ENCODE measurements at places on chromosomes 2 and 18. TPM values are rescaled to one million over a fixed set of nuclear protein-coding genes. Genes with fewer than 3 reads are reported as not detected.

The KLF11 gene
- 22.8 TPM for polyA plus RNA-seq

The ANTXR1 gene
- polyA plus RNA-seq = 83.1 TPM

The CTNNA2 gene
- polyA plus RNA-seq = 4.7 TPM

GRCh38 chr18:2138552-2138951, 432.8 kb downstream of the METTL4 start:
- no peak for DNase-seq

GRCh38 chr2:17550907-17551306, 10.4 kb downstream of the VSNL1 start:
- no peak for DNase-seq

DNA sequence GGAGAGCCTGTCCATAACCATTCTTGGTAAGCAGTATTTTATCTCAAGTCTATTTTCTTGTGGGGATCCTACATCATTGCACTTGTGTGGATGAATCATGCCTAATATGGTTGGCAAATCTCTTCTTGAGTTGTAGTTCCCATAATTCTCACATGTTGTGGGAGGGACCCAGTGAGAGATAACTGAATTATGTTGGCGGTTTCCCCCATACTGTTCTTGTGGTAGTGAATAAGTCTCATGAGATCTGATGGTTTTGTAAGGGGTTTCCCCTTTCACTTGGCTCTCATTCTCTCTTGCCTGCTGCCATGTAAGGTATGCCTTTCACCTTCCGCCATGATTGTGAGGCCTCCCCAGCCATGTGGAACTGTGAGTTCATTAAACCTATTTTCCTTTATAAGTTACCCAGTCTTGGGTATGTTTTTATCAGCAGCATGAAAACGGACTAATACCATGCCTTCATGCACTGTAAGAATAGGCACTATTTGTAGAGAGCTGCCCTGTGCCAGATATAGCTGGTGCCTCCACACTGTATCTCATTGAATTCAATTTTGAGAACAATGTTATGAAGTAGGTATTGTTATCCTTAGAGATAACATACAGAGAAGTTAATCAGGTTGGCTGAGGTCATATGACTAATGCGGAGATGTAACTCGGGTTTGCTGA, 148.3 kb downstream of the PLCL1 start:
- no peak for DNase-seq

DNA sequence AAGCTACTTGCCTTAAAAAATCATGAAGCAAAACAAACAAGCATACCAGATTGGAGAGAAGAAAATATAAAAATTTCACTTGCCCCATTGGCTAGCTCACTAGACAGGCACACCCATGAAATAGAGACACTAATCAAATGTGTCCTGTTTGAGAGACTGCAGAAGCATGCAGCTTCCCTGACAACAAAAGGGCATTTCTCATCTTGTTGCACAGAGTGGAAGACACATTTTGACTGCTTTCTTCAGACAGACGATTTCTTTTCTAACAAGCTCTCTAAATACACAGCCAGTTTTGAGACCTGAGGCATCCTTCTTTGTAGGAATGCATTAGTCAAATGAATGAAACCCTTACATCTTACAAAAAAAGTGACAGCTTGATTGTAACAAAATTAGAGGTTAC, 1558.6 kb upstream of the NXPH2 start:
- DNase-seq = no peak

DNA sequence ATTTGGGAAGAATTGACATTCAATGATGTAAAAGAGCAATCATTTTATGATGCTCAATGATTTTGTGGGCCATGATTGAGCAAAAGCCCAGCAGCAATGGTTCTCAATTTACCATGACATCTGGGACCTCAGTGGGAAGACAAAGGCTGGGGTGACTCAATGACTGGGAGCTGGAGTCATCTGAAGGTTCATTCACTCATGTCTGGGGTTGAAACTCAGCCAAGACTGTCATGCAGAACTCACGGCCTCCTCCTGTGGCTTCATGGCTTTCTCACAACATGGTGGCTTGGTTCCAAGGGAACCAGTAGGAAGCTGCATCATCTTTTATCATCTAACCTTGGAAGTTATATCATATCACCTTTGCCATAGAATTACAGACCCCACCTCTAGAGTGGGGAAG, 45.1 kb upstream of the CD226 start:
- no peak for DNase-seq

DNA sequence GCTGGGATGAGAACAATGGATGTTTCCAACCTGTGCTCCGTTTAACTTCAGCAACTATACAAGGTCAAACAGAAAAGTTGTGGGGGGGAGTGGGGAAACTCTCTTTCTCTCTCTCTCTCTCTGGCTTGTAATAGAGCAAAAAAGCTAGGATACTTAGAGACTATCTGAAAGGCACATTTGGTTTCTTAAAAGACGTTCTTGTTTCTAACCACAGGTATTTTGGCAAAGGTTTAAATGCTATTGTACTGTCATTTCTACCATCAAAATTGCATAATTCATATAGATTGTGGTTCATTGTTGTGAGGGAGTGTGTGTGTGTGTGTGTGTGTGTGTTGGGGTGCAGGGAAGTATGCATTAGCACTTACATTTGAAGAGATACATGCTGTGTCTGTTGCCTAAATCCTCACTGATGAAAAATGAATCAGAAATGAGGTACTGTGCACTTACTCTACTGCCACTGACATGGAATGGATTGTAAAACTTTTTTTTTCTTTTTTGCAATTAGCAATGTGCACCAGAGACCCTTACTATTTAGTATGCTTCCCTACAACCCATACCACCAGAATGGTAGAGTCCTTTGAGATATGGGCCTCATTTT, 841.0 kb upstream of the PIK3C3 start:
- no peak for DNase-seq

The PAX3 gene
- polyA plus RNA-seq = not detected

DNA sequence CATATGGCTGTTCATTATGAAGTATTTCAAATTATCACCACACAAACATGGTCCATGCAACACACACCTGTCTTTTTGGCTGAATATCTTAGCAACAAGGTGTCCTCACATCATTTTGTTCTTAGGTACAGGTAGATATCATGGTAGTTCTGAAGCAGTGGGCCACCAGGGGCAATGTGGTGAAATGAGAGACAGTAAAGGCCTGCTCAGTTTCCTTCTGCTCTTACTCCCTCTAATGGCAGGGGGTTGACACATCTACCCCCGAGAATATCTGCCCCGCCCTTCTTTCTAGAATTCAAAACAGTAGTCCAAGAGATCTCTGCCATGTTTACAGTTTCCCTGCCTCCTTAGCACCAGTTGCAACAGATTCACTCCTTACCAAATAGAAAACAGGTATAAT, 147.0 kb upstream of the KLHL14 start:
- DNase-seq = peak; percentile 35

The STK36 gene
- polyA plus RNA-seq = 66.6 TPM

DNA sequence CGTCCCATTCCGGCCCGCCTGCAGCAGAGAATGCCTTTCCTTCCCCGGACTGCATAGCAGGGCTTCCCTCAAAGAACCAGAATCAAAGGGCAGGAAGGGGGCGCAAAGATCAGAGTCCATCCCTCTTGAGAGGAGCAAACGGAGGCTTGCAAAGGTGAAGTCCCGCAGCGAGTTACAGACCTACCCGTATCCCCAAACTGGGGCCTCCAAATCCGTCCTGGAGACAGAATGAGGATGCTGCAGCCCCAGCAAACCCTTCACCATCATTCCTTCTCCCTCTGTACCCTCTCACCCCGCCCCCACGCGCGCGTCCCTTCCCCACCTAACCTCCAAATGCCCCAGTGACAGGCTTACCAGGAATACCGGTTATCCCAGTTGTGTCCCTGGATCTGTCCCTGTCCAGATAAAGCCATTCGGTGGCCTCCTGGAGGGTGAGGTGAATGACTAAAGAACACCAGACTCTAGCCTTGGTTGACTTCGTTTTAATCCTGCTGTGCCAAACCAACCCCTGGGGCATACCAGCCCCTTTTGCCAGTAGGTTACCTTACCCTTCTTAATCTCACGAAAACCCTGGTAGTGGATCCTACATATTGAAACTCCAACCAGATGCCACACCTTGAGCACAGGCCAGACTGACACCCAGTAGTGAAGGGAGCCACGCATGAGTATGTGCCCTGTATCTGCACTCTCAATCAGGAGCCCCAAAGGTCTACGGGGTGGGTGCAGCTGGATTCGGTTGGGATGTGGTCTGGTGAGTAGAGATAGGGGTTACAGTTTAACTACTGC, 961 bp upstream of the SLC40A1 start:
- no peak for DNase-seq

GRCh38 chr2:5660591-5660990, 31.6 kb upstream of the SOX11 start:
- DNase-seq = no peak

The CUL3 gene
- 147 TPM for polyA plus RNA-seq

The IGFBP2 gene
- polyA plus RNA-seq = 169 TPM

- DNase-seq = no peak
These were observed 7.5 kb upstream of the TUBA4A start for GRCh38 chr2:219261024-219261855.

DNA sequence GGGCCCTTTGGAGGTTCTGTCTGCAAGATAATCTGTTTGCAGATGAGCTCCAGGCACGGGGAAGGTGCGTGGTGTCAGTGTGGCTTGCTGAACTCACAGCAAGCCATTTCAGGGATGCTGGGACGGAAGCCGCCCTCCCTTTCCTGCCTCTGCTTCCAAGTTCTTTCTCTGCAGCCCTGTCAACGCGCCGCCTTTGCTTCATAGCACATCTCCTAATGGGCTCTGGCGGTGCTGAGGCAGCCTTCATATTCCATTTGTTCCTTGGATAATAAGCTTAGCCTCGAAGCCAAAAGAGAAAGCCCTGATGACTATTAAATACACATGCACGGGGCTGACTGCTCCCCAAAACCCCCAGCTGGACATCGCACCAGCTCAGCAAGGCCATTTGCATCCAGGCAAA, 81.7 kb upstream of the TAF1B start:
- DNase-seq = no peak

DNA sequence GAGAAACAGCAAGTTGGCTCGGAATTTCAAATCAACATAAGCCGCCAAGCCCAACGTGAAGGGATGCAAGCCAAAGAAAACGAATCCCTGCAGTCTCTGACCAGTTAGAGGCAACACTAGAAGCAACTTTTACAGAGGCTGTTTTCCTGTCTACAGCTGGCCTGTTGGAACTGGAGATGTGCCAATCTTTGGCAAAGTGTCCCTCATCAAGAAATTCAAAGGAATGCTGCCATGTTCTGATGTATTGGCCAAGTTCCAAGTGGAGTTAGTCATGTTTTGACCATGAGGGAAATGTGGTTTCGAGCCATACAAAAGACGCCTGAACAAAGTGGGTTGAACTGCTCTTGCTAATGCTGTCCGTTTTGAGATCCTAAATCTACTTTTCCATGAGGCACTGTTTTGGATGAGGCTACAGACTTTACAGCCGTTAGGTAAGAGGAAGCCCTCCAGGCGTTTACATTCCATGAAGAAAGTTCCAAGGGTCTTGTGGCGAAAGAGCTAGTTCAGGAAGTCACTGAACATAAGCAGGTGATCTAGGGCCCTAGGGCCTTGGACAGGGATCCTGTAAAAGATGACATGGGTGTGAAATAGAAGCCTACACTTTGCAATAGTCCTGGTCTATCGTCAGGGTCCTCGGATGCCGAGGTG, 140.7 kb upstream of the PXDN start:
- DNase-seq = no peak

DNA sequence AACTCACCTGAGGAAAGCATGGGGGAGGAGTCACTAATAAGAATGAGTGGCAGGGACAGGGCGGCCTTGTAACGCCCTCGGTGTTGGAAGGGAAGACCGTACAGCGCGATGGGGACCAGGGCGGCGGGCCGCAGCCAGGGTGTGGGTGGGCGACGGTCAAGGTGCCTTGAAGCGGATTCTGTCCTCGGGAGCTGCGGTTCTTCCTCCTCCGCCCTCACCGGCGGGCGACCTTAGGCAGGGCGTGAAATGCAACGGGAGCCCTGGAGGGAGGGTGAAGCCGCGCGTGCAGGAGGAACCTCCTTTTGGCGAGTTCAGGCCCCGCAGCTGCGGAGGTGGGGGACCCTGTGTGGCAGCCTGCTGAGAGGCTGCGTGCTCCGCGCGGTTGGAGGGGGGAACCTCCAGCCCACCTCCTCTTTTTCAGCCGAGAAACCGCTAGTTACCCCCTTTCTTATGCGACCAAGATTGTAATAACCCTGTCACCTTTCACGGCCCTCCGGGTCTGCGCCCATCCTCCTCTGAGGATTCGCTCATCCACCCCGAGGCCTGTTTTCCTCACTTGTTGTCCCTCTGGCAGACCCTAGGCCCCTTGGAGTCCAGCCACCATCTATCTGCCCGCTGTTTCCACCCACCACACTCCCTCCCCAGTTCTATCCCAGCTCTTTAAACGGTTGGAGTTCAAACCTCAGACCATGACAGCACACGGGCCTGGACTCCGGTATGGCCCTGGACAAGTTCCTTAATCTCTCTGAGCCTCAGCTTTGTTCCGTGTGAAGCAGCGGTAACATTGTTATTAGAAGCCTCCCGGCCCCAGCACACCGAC, 823 bp upstream of the RNU2-63P start:
- no peak for DNase-seq

The POMC gene
- 8.4 TPM for polyA plus RNA-seq

DNA sequence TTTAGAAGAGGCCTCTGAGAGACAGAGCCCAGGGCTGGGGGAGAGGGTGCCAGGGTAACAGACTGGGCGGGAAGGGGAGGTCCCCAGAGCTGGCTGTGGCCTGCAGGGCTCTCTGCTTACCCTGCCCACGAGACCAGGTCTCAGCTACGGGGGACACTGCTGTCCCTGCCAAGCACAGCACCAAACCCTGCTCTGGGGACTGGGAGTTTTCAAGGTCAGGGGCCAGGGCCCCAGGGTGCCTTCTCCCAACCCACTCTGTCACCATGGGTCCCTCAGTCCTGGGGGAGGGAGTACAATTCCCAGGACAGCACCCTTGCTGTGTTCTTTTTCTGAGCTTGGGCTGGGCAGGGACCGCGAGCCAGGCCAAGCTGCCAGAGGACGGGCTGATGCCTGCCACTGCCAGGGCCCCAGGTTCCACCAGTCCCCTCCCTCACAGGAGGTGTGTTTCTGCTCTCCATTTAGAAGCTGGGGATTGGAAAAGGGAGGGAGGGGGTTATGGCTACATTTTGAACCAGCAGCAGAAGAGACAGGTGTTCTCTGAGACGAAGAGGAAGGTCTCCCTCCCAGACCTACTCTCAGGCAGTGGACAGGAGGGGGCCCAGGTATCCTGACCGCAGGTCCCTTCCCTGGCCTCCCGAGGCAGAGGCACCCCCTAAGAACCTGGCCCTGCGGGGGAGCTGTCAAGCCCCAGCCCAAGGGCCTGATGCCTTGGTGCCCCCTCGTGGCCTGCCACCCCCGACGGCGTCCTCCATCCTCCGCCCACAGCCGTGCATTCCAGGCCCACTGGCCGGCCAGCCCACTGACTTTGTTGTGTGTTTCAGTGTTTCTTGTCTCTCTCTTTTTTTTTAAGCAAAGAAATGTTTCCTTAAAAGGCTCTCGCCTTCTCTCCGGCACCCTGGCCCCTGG, 80.4 kb downstream of the TNS1 start:
- DNase-seq = no peak

Measured in renal cortex interstitium (tissue), 15 donors.